ENCODE measurements at places on chromosomes 4 and X. TPM values are rescaled to one million over a fixed set of nuclear protein-coding genes. Genes with fewer than 3 reads are reported as not detected.

The SPRY1 gene
- total RNA-seq = 61.4 TPM

The TLR6 gene
- total RNA-seq = 2.9 TPM

The FAM236D gene
- not detected for total RNA-seq

The TENM3 gene
- 87.6 TPM for total RNA-seq

- peaks cover 25% of the 10 kb centered on the region for H3K27me3 ChIP-seq
- H3K27ac ChIP-seq = no peak overlapping the region
- H3K4me1 ChIP-seq = peaks cover 10% of the 10 kb centered on the region
Measured at GRCh38 chr4:81504112-81505003, 32.7 kb upstream of the RASGEF1B start.

- H3K27ac ChIP-seq = no peak overlapping the region
- no peaks in the 10 kb centered on the region for H3K36me3 ChIP-seq
- H3K27me3 ChIP-seq = no peaks in the 10 kb centered on the region
Measured at GRCh38 chr4:114964026-114964425, 149.4 kb downstream of the NDST4 start.

- no peak overlapping the region for H3K27ac ChIP-seq
- no peaks in the 10 kb centered on the region for H3K4me1 ChIP-seq
- no peaks in the 10 kb centered on the region for H3K27me3 ChIP-seq
- peaks cover 6% of the 10 kb centered on the region for H3K36me3 ChIP-seq
Measured at GRCh38 chr4:1361431-1361830, 14.4 kb downstream of the UVSSA start.

GRCh38 chrX:40496728-40497127, 84.0 kb upstream of the ATP6AP2 start:
- H3K27me3 ChIP-seq = no peaks in the 10 kb centered on the region
- DNase-seq = no peak
- H3K27ac ChIP-seq = no peak overlapping the region
- H3K4me3 ChIP-seq = no peak overlapping the region
- H3K4me1 ChIP-seq = peaks cover 4% of the 10 kb centered on the region
- H3K36me3 ChIP-seq = no peaks in the 10 kb centered on the region

- H3K27ac ChIP-seq = no peak overlapping the region
- no peaks in the 10 kb centered on the region for H3K4me1 ChIP-seq
- peaks cover 26% of the 10 kb centered on the region for H3K27me3 ChIP-seq
- no peak for DNase-seq
- no peak overlapping the region for H3K4me3 ChIP-seq
Measured at GRCh38 chr4:104869831-104870230, 276.8 kb upstream of the TET2 start.

DNA sequence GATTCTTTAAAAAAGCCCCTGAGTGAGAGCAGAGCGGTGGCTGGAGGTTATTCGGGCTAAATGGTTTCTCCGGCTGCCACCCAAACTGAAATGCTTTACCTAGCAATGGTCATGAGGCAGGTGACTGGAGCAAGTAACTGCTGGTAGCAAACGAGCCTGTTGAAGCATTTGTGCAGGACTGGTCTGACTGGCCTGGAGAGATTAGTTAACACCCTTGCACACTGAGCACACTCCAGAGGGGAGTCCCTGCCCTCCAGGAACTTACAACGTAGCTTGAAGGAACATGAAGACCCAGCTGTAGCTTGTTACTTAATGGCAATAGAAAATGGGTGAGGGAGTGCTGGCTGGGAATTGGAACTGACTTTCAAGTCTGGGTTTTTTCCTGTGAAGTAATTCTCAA, 40.4 kb downstream of the CCNG2 start:
- no peak overlapping the region for H3K27ac ChIP-seq
- H3K36me3 ChIP-seq = no peaks in the 10 kb centered on the region

DNA sequence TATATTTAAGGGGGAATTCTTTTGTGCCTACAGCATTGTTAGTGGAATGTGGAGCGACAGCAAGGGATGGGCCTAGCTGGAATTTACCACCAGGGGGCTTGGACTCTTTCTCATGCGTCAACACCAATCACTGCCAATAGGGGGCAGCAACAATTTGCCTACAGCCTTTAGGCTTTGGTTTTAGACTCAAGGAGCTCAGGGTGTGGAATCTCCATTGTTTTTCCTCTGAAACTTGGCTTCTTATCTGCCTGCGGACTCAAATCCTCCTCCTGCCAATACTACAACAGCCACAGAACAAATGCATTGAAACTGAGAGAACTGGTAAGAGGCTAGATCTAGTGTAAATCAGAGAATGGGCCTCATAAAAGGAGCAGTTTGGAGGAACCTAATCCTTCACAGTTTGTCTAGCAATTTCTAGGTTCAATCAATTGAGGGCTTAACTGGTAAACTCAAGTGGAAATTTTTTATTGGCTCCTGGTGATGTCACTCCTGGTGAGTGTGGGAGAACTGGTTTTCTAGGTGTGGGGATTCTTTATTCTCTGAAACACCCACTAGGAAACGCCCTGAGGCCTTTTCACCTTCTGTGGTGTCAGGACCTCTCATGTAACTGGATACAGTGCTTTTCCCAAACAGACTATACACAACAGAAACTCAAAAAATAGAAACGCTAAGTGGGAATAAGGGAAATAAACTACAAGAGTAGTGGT, 27.9 kb upstream of the TMSB4X start:
- no peak overlapping the region for H3K4me3 ChIP-seq
- H3K4me1 ChIP-seq = peaks cover 46% of the 10 kb centered on the region
- DNase-seq = no peak
- H3K36me3 ChIP-seq = no peaks in the 10 kb centered on the region

DNA sequence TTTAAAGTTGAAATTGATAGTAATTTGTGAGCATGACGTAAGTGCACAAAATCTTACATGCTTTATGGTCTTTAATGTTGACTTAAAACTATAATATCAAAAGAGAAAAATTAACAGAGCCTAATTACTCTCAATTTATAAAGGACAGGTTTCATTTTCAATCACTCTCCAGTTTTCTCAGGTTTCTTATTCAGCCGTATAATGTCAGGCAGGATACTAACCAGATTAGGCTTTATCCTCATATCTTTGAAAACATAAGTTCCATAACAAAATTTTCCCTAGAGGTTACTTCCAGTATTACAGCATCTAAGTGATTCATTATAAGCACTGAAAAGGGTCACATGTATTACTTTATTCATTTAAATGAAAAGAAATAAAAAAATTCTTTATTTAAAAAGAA, 492.1 kb downstream of the PACRGL start:
- H3K36me3 ChIP-seq = no peaks in the 10 kb centered on the region
- no peak overlapping the region for H3K27ac ChIP-seq
- no peaks in the 10 kb centered on the region for H3K4me1 ChIP-seq
- no peaks in the 10 kb centered on the region for H3K27me3 ChIP-seq

DNA sequence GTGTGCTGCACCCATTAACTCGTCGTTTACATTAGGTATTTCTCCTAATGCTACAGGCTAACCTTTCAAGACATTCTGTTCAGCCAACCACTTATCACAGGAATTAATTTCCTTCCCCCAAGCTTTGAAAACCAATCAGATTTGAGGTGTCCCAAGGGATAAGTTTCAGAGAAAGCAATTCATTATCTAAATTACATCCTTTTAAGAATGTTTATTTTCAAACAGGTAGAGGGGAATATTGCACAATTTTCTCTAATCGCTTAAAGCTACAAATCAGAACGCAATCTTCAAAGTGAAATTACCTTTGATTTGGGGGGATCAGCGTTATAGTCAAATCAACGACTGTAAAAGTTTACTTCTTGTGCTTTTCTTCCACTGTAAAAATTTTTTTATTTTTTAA, 1.6 kb downstream of the CLOCK start:
- DNase-seq = no peak
- H3K27ac ChIP-seq = peak overlapping the region; percentile 90
- H3K36me3 ChIP-seq = no peaks in the 10 kb centered on the region

- no peak overlapping the region for H3K27ac ChIP-seq
- peaks cover 2% of the 10 kb centered on the region for H3K36me3 ChIP-seq
- H3K4me1 ChIP-seq = peaks cover 48% of the 10 kb centered on the region
- DNase-seq = no peak
- H3K27me3 ChIP-seq = no peaks in the 10 kb centered on the region
- H3K4me3 ChIP-seq = no peak overlapping the region
Measured at GRCh38 chr4:6275898-6276806, 6.5 kb downstream of the WFS1 start.

DNA sequence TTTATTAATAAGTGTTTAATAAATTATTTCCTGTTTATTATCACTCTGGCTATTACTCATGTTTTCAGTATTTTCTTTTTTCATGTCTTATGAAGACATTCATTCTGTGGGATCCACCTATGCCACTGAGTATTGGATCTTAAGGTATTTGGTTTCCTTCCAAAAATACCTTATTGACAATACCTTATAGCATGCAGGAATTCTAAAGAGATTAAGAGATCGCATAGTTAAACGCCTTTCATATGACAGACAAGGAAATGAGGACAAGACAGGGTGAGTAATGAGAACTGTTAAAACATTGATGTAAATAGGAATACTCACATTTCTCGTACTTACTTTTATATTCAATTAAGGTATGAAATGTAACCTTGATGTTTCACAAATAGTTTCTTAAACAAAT, 38.2 kb upstream of the TMPRSS11B start:
- no peak overlapping the region for H3K27ac ChIP-seq
- H3K4me1 ChIP-seq = no peaks in the 10 kb centered on the region
- H3K27me3 ChIP-seq = peaks cover 11% of the 10 kb centered on the region
- no peak overlapping the region for H3K4me3 ChIP-seq
- no peak for DNase-seq

DNA sequence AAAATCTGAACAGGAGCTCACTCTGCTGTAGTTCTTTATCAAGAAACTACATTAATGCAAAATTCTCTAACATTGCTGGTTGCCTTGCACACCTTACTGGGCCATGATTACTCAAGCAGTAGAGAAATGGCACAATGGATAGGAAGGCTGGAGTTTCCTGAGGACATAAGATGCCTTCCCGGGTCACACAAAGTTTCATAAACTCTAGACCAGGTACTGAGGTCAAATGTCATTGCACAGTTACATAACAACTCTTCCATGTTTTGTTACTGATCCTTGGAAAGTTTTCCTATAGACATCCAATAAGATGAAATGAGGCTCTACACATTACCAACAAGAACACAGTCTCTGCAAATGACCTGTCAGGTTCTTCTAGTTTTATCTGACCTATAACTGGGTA, 9.9 kb downstream of the TEC start:
- H3K27me3 ChIP-seq = peaks cover 13% of the 10 kb centered on the region
- peaks cover 9% of the 10 kb centered on the region for H3K4me1 ChIP-seq
- H3K4me3 ChIP-seq = no peak overlapping the region

DNA sequence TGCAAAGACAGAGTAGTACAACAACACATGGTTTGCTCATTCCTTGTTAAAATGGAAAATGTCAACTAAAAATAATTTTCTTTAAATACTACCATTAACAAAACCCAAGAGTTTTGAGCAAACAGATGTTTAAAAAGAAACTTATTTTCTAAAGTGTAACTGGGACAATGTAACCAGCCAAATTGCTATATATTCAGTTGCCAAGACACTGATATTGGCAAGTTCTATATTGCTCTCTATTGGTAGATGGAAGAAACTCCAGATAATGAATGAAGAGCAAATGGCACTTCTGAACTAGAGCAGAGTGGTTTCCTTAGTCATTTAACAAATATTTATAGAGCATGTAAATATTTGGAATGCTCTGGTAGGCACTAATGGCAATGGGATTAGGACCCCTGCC, 966.2 kb downstream of the RPA4 start:
- no peak for DNase-seq
- no peak overlapping the region for H3K4me3 ChIP-seq
- no peaks in the 10 kb centered on the region for H3K27me3 ChIP-seq
- H3K36me3 ChIP-seq = peaks cover 2% of the 10 kb centered on the region
- no peak overlapping the region for H3K27ac ChIP-seq

Measured in chondrocyte (in vitro differentiated cells).